ENCODE measurements at places on chromosomes 6 and 20.
A peak's percentile ranks its signal among the peaks of the same experiment; 100 is the strongest.

DNA sequence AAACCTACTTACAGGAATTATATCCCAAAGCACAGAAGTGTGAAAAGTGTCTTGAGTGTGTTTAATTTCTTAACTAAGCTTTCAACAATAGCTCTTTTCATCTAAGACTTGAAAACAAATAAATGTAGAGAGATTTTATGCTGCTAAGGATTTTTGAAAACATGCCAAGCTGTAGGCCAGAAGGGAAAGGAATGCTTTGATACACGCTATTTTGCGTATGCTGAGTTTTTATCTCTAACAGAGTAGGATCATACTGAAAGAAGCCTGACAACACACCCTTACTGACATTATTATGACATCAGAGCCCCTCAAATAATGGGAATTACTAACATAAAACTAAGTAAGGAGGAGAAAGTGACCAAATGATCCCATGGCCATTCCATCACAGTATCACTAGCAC, 265.5 kb downstream of the KHDC1L start:
- DNase-seq = no peak

DNA sequence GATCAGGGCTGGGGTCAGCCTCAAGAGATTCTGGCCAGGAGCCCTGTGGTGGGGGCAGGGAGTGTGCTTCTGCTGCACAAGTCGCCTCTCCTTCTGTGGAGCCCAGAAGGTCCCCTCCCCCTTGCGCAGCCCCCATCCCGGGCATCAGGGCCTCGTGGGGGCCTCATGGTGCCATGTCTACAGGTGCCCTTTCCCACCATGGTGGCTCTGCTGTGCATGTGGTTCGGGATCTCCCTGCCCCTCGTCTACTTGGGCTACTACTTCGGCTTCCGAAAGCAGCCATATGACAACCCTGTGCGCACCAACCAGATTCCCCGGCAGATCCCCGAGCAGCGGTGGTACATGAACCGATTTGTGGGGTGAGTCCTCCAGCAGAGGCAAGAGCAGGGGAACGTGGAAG, 48.1 kb downstream of the TM9SF4 start:
- DNase-seq = no peak

DNA sequence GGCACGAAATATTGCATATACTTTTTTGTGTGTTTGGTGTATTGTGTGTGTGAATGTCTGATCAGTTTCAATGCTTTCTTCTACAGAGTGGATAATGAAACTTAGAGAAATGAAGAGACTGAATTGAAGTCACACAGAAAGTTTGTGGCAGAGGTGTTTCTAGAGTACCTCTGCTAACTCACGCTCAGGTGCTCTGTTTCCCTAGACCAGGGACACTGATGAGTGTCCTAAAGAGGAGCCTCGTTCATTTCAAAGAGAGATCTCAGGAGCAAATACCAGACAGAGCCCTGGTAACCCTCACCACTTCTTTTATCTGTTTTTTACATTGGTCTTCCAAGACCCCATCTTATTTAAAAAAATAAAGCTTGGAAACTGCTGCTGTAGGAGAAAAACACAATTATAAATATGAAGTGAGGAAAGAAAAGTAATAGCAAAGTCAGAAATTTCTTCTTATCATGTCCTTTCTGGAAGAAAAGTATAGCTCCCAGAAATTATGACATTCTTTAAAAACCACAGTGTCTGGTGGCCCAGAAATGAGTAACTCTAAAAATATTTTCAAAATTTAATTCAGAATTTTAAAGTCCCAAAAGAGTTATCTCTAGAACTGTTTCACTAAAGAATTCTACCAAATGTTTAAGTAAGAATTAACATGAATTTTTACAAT, 720.6 kb downstream of the RFPL4B start:
- no peak for DNase-seq

- DNase-seq = no peak
These were observed 79.2 kb upstream of the MPC1 start for GRCh38 chr6:166461821-166462460.

DNA sequence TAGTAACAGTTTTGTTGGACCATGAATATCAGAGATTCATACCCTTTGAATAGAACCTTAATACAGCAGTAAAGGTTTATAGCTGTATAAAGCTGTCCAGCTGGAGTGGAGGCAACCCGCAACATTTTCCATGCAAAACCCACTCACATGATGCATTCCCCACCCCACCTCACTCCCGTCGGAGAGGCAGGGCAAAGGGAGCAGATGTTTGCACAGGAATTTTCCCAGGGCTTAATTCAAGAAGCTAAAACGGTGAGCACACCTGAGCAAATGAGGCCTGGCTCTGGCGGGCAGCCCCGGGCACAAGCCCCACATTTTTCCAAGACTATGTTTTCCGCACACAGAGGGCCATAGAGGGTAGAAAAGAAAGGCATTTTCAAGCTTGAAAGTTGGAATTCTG, 191.7 kb downstream of the FOXC1 start:
- no peak for DNase-seq

- DNase-seq = no peak
These were observed 27.2 kb upstream of the HMGN3 start for GRCh38 chr6:79261666-79262065.

DNA sequence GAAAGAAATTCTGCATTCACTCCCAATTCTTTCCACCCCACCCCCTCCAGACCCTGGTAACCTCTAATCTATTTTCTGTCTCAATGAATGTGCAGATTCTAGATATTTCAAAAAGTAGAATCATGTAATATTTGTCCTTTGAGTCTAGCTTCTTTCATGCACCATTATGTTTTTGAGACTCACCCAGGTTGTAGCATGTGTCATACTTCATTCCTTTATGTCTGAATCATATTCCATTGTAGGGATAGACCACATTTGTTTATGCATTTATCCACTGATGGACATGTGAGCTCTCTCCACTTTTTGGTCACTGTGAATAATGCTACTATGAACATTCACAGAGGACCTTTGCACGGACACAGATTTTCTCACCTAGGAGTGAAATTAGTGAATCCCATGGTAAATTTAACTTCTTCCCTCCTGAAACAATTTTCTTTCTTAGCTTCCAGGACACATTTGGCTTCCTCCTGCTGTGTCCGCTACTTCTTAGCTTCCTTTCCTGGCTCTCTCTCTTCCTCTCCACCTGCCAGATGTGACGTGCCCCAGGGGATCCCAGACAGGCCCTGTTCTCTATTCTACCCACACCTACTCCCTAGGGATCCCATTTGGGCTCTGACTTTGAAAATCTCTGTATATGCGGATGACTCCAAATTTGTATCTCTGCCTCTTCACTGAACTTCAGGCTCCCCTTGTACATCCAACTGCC, 24.1 kb upstream of the ARFGEF2 start:
- no peak for DNase-seq

DNA sequence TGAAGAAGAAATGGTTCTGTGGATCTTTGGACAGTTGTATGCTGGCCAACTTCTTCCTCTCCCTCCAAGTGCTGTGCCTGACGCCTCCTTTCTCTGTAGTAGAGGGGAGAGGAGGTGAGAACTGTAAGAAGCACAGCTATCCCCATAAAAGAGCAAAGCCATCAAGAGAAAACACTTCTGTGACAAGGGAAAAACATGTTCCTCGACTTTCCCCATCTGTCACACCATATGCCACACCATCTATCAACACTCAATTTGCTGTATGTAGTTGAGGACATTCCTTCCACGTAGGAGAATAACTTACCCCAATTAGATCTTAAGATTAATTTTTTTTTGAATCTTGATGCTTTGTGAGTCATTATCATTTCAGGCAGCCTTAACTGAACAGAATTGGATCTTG, 156.2 kb upstream of the PLCB4 start:
- no peak for DNase-seq

GRCh38 chr6:25174678-25175077, 104.5 kb upstream of the CARMIL1 start:
- DNase-seq = no peak

DNA sequence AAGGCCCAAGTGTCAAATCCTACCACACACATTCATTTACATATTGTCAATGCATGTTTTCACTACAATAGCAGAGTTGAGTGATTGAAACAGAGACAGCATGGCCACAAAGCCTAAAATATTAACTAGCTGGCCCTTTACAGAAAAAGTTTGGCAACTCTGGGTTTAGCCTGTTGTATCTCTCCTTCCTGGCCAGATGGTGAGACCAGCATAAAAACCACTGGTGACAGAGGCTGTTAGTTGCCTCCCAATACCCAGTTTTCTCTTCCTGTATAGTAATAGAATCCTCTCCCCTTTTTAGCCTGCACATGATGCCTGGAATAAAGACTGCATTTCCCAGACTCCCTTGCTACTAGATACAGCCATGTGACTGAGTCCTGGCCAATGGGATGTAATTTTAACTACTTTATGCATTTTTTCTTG, 100.0 kb upstream of the TAB2 start:
- no peak for DNase-seq

DNA sequence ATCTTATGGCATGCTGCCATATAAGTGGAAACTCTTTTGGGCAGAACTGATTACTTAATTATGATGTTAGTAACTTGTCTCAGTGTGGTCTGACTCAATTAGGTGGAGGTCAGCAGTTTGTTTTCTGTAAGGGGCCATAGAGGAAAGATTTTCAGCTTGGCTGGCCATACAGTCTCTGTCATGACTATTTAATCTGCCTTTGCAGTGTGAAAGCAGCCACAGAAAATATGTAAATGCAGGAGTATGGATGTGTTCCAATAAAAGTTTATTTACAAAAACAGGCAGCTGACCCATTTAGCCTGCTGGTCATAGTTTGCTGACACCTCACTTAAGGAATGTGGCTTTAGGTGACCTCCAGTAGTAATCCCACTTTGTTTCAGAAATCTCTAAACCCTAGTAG, 700.7 kb downstream of the EPM2A start:
- no peak for DNase-seq

GRCh38 chr20:57559289-57559634, 1.6 kb upstream of the PCK1 start:
- DNase-seq = no peak

- DNase-seq = no peak
These were observed 131.9 kb upstream of the STMND1 start for GRCh38 chr6:16969699-16970655.

GRCh38 chr20:50237349-50237748, 46.7 kb downstream of the CEBPB start:
- DNase-seq = no peak

DNA sequence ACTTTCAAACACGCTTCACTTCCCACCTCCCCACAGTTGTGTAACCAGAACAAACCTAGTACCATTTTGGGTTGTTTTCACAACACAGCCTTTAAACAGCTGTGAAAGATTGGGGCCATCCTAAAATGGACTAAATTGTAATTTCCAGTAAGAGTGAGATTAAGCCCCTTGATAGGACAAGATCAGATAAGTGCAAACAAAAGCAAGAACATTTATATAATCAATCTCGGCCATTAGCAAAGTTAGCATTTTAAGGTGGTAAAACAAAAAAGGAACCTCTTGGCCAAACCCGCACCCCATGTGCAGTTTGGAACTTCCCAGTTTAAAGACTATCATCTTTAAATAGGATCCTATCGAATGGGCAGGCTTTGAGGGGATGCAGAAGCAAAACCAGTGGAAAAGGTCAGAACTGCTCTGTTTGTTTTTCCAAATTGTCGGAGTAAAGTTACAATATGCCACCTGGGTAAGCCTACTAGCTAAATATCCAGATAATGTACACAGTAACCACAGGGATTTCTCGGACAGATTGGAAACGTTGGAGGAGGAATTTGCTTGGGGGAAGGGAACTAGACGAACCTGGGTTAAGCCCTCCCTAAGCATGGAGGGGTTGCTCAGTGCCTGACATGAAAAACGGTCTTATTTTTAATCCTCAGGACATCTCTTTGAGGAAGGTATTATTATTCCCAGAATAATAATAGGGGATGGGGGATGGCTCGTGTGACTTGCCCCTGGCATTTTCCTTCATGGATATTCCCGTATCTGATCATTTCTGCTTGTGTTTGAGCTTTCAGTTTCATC, 159.8 kb upstream of the SALL4 start:
- DNase-seq = no peak

DNA sequence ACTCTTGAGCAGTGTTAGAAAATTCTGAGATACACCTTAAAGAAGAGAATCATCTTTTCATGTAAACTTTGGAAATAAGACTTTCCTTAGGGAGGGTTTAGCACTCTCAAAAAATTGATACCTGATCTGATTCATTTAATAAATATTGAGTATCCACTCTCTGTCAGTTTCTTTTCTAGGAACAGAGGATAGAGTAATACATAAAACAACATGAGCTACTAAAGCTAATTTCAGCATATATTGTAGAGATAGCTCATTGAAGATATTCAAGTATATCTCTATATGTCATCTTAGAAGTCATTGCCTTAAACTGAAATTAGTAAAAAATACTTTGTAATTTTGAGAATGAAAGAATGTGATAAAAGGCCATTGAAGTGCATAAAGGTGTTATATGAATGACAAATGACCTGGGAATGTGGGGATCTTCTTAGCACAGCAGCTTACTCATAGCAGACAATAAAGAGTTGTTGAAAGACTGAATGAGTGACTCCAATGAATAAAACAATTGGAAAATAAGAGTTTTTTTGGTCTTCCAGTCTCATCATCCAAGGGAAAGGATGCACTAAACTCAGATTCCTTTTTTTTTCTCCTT, 29.2 kb downstream of the RHAG start:
- DNase-seq = no peak

GRCh38 chr6:110705543-110705942, 109.7 kb downstream of the CDK19 start:
- no peak for DNase-seq

GRCh38 chr20:16714242-16714641, 15.6 kb upstream of the SNRPB2 start:
- no peak for DNase-seq

GRCh38 chr6:8551386-8551785, 116.0 kb upstream of the SLC35B3 start:
- no peak for DNase-seq

- no peak for DNase-seq
These were observed 77.8 kb downstream of the OR2B2 start for GRCh38 chr6:27834384-27834783.

- no peak for DNase-seq
These were observed 75.2 kb downstream of the DST start for GRCh38 chr6:56567501-56567900.

DNA sequence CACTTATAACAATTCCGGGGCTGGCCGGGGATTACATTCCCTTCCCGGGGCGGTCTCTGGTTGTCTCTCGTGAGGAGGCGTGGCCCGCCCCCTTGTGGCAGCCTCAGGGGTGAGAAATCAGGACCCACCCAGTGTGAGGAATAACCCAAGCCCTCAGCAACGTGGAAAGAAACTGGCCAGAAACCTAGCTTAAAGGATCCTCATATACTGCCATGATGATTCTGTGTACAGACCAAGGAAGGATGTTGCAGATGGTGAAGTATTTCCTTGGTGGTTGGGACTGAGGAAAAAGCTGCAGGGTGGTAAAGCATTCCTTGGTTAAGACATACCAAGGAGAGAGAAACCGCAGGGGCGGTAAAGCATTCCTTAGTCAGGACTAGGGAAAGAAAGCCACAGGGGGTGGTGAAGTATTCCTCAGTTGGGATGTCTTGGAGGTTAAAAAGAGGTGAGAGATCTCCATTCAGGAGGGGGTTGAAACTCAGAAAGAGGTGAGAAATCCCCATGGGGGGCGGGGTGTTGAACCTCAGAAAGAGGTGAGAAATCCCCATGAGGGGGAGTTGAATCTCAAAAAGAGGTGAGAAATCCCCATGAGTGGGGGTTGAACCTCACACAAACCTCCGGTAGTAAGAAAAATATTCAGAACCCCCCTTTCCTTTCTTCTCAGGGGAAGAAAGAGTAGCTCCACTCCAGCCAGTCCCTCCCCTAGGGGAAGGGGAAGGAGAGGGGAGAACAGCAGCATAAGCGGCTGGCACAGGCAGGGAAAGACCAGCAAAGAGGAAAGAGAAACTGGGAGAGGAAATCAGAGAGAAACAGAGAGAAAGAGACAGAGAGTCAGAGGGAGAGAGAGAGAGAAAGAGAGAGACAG, 238.1 kb downstream of the RNGTT start:
- DNase-seq = peak; percentile 38

- DNase-seq = no peak
These were observed 10.6 kb downstream of the TMEM242 start for GRCh38 chr6:157312757-157313156.

All from stimulated activated naive CD8-positive, alpha-beta T cell treated with anti-CD3 and anti-CD28 coated beads, Interleukin-15, amount 100 ng/mL, for 72 hours (primary cell).